ENCODE measurements at places on chromosomes 1 and 21.

DNA sequence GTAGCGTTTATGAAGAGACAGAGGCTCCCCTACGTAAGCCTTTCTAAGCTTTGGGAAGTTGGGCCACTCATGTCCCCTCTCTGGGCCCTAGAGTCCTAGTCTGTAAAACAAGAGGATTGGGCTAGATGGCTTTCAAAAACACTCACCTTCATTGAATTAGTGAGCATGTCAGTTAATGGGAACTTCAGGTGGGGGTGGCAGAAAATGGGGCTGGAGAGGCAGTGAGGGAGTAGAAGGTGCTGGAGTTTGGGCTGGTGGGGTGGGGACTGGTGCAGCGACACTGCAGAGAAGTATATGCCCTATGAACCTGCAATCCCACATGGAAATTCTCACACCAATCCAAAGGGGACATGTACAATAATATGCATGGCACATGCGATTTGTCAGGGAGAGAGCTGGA lies 182.7 kb downstream of the C1orf94 start:
- DNase-seq: no peak

DNA sequence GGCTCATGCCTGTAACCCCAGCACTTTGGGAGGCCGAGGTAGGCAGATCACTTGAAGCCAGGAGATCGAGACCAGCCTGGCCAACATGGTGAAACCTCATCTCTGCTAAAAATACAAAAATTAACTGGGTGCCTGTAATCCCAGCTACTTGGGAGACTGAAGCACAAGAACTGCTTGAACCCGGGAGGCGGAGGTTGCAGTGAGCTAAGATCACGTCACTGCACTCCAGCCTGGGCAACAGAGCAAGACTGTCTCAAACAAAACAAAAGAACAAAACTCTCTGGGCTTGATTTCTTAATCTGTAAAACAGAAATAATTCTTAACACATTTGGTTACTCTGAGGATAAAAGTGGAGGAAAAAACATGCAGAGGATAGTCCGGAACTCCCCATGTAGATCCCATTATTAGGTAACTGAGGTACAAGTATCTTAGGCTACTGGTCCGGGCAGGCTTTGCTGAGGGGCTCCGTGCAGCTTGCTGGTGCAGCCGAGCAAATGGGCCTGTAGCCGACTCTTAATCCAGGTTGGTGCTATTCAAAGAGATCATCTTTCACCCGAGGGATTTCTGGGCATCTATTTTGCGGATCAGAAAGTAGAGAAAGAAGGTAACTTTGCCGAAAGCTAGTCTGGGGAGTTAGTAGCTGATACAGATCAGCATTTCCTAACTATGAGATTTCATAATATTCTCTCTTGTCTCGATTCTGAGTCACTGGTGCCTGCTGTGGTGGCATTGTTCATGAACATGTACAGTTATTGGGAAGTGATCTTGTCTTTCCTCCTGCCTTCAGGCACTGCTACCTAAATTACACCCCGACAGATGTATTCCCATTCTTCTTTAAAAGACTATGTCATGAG lies 56.8 kb downstream of the NFIA start:
- DNase-seq: no peak

GRCh38 chr1:29636936-29637335 lies 400.6 kb downstream of the PTPRU start:
- no peak for DNase-seq

- DNase-seq: no peak
Observed at GRCh38 chr1:28173151-28173979, 3.1 kb downstream of the PTAFR start.

- DNase-seq: no peak
Observed at GRCh38 chr1:48932366-48932765, 155.7 kb upstream of the BEND5 start.

DNA sequence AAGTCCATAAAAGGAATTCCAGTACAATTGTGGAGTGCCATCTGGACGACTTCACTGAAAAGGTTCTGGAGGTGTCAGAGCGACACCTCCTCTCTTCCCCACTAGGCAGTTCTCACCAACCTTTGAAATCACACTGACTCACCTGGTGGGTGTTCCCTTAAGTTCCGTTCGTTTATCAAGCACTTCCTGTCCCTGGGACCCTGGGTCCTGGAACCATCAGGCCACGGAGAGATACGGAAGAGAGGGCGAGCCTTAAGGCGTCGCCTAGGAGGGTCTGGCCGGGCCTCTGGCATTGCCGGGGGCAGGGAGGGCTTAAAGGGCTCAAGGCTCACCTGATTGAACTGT lies 317 bp downstream of the SPAG17 start:
- no peak for DNase-seq

- no peak for DNase-seq
Observed at GRCh38 chr1:64846573-64847430, 101.9 kb downstream of the RAVER2 start.

- DNase-seq: no peak
Observed at GRCh38 chr21:28627691-28628090, 365.0 kb downstream of the LTN1 start.

- DNase-seq: no peak
Observed at GRCh38 chr1:208045463-208046260, 134.7 kb upstream of the CD34 start.

GRCh38 chr1:178020968-178021640 lies 51.2 kb upstream of the SEC16B start:
- no peak for DNase-seq

- DNase-seq: no peak
Observed at GRCh38 chr1:111707906-111708305, 31.3 kb downstream of the INKA2 start.

All from CD8-positive, alpha-beta memory T cell (primary cell).